Mesenchymal stem cell (in vitro differentiated cells and primary cell): ENCODE measurements at places on chromosomes 3 and 15.

DNA sequence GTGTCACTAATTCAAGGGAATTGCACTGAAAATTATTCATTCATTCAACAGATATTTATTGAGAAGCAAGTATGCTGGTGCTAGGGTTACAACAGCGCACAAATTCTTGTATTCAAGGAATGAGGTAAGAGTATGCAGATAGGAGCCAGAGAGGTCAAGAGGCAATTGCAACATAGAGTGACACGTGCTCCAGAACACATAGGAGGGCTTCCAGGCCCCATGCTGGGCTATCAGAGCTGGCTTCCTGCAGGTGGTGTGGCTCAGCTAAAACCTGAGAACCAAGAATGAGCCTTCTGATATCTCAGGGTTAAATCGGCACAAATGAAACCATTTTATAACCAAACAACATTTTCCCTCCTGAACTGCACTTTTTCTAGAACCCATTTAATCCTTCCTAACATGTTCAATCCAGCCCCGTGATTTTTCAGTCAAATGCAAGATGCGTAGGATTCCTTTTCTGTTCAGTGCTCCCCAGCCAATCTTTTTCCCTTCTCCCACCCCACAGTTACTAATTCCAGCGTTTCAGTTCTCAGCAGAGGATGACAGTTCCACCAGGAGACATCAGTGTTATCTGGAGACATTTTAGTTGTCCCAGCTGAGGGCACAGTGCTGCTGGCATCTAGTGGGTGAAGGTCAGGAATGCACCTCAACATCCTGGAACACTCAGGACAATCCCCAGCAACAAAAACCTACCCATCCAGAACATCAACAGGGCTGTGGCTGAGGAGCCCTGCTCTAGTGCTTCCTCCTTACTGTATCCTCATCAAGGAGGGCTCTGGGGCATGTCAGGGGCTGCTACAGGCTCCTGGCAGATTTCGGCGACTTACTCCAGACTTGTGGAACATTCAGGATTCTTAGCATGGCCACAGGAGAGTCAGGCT is 13.1 kb downstream of the CCR5AS start:
- DNase-seq: no peak

DNA sequence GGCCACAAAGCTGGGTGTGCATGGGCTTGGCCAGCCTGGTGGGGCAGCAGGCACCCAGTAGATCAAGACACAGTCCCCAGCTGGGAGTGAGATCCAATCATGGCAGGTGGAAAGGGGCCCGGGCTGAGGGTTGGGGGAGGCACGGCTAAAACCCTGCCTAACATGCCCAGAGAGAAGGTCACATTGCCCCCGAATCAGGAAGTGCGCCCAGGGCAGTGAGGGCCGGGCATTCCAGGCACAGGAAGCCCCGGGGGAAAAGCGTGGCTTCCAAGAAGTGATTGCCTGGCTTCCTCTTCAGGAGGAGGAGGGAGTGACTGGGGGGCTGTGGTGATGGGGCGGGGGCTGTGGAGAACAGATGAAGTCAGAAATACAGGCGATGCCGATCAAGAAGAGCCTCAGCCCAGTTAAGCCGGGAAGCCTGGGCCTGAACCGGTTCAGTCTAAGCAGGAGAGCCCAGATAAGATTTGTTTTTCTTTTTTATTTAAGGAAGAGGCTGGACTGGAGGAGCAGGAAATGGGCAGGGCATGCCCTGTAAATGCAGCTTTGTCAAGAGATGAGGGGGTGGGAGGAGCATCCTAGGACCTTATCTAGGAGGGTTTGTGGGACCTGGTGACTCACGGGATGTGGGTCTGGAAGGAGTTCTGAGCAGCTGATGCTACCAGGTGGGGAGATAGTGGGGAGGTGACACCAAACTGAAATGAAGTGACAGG is 83.9 kb downstream of the CHSY1 start:
- DNase-seq: peak; percentile 79

DNA sequence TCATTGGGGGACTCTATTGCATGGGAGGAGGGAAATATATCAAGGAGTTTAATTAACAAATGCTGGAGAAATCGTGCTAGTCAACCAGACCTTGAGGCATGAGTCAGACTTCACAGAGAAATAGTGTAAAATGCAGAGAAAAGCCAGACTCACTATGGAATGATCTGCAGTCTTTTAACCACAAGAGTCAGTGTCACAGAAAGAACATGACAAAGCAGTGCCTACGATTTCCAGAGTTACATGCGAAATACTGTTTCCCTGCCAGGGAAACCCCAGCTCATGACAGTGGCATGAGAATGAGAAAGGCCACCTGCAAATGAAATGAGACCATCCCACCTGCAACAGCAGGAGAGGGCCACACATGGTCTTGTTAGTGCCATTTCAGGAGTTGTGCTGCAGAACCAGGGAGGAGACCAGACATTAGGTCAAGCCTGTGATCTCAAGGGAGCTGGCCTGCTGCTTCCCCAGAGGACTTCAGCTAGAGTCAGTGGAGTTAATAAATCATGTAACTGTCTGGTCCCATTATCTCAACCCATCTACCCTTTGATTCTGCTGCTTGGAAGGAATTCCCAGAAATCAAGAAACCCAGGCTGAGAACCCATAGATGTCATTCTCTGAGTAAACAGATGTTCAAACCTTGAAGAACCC is 79.0 kb downstream of the ERC2 start:
- DNase-seq: peak; percentile 87

- no peak for DNase-seq
Observed at GRCh38 chr3:66620296-66620695, 119.5 kb upstream of the LRIG1 start.

- DNase-seq: no peak
Observed at GRCh38 chr3:71152892-71153265, 430.6 kb downstream of the FOXP1 start.
